Cerebellum (tissue), 4 donors: ENCODE measurements at places on chromosomes 2 and 18.

- no peak for DNase-seq
These were observed 123.2 kb upstream of the RPRM start for GRCh38 chr2:153601812-153602211.

GRCh38 chr2:218998414-218999002 lies 5.3 kb upstream of the CRYBA2 start:
- no peak for DNase-seq

- DNase-seq: no peak
These were observed 78.9 kb upstream of the CCDC68 start for GRCh38 chr18:55038162-55038561.

DNA sequence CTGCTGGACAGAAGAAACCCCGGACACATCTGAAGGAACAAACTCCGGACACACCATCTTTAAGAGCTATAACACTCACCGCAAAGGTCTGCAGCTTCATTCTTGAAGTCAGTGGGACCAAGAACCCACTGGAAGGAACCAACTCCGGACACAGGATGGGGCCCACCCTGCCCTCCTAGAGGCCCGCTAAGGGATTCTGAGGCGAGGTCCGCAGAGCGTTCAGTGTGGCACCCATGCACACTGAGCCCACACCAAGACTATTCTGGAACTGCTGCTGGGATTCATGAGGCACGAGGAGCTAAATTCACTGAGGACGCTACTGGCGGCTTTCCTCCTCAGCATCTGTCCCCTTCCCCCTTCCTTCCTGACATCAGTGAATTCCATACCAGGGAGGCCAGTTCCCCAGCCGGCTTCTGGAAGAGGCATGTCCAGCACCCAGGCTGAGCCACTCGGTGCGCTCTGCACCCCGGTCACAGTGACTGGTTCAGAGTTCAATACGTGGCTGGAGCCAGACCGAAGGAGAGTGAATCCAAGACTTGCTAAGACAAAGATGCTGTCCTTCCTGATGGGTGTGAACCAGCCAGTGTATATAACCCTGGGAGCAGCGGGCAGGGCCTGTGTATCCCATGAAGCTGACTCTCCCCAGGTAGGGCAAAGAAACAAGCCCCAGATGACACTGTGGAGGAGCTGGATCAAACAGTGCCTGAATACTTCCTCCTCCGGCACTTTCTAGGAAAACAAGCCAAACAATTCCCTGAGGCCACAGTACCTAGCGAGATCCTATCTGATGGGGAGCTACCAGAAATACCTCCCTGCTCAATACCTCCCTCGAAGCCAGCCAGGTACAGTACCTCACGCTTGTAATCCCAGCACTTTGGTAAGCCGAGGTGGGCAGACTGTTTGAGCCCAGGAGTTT lies 11.1 kb downstream of the HDAC4 start:
- no peak for DNase-seq

DNA sequence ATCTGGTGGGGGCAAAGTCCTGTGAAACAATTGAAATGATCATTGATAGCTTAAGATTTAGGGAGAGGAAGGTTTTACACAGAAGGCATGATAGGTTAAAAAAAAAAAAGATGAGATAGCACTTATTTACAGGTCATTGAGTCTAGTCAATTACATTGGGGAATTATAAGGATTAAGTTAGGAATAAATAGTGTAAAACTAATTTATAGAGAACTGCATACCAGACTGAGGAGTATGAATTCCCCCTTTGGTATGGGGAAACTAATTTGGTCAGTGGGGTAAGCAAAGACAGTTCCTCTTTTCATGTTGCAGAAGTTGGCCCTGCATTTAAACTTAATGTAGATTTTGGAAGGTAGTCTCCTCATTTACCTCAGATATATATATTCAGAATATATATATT lies 10.8 kb downstream of the GLS start:
- DNase-seq: no peak

DNA sequence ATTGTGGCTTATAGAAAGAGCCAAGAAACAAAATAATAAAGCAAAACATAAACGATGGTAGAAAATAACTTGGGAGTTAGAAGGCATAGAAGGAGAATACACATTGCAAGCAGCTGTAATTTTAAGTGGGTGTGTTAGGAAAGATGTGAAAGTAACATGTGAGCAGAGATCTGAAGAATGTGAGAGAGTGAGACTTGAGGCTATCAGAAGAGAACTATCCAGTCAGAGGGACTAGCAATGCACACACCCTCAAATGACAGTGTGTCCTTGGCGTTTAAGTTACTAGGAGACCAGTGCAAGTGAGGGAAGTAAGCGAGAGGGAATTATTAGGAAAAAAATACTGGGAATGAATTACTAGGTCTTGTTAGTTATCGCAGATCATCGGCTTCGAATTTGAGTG lies 304.9 kb downstream of the DSEL start:
- no peak for DNase-seq

GRCh38 chr2:230888824-230889400 lies 24.2 kb downstream of the ITM2C start:
- DNase-seq: no peak

DNA sequence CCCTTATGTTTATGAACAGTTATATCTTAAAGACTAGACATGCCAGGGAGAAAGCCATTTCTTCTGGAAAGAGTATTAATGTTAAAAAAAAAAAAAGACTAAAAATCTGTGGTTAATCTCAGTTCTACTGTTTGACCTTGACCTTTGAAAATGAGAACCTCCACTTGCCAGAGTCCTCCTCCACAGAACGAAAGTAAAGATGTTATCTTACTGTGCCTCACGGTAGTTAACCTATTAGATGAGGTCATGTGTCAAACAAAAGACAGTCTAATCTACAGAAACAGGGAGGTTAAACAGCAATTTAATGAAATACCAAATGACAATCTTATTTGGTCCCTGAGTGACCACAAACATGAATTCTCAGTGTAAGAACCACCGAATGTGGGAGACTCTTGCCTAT lies 51.2 kb downstream of the SLC14A2 start:
- no peak for DNase-seq

GRCh38 chr18:54739476-54739875 lies 88.8 kb upstream of the RAB27B start:
- DNase-seq: no peak

DNA sequence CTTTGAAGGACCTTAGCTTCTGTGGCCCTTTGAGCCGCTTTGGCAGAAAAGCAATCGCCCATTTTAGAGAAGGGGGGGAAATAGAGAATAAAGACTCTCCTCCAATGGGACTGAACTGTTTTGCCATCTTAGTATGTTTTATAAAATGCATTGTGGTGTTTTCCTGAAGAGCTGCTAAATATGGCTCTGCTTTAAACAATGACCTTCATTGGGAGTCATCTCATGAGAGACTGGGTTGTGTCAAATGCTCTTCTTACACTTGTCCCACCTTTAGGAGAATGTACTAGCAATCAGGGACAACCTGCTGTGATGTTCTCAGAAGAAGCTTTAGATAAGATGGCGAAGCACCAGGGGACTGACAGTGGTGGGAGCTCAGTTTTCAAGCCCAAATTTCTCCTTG lies 418.9 kb upstream of the POU3F3 start:
- no peak for DNase-seq

DNA sequence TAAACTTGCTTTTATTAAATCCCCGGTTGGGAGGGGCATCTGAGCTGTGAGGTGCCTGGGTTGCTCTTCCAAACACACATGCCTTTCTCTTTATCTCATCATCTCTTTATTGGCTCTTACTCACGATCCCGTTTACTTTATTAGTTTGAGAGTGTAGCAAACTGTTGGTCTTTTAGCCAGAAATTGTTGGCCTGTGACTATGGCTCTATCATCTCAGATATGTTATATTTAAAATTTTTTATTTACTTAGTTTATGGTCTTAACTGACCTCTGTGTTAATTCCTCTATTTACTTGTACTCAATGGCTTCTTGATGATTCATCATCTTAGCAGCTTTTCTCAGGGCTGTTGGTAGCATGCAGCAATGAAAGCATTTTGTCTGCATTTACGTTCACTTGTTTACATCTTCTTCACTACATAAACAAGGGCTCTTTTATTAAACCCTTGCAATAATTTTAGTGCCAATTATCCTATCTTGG lies 408.4 kb downstream of the HRH4 start:
- no peak for DNase-seq

DNA sequence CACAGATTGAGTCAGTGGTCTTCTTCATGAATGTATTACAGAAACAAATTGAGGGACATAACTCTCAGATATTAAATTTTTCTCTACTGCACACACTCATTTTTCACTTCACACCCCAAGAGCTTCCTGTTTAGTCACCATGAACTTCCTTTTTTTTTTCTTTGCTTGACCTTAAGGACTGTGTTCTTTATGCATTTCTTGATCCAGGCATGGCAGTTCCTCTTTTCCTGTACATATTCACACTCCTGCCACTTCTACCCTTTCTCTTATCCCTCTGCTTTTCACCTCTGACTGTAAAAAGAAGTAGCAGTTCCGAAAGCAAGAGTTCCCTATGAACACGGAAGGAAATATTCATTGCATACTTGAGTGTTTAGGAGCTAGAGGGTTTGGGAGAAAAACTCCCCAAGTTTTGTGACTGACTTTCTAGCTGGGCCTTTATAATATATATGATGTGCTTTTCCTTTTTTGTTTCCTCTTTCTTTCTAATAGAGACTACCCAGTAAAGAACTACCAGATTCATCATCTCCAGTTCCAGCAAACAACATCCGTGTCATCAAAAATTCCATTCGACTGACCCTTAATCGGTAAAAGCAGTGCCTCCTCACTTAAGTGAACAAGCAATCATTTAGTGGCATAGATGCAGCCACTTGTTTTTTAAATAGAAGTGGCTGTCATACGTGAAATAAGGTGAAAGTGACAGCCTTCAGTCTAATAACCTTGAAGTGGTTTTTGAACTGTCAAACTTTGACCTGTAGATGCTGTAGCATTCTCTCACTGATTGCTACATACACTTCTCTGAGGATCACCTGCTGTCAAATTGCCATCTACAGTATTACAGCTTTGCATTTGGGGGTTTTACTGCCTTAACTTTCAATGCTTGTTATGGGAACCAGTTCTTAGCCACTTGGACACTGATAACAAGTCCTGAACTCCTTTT lies 40.8 kb downstream of the PAPOLG start:
- DNase-seq: no peak

DNA sequence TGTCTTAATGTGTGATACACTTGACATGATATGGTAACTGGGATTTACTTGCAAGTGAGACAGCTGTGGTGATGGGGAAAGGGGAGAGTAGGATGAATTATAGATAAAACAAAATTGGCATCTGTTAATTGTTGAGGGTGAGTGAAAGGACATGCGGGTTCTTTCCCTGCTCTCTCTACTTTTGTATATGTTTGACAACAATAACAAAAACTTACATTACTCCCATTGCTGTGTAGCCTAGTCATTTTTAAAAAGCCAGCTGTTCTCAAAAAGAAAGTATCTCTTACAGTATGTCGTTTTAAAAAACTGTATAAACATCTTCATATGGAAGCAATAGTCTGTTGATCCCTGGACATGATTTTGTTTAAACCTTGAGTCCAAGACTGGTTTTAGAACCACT lies 117.6 kb downstream of the MYO1B start:
- no peak for DNase-seq

DNA sequence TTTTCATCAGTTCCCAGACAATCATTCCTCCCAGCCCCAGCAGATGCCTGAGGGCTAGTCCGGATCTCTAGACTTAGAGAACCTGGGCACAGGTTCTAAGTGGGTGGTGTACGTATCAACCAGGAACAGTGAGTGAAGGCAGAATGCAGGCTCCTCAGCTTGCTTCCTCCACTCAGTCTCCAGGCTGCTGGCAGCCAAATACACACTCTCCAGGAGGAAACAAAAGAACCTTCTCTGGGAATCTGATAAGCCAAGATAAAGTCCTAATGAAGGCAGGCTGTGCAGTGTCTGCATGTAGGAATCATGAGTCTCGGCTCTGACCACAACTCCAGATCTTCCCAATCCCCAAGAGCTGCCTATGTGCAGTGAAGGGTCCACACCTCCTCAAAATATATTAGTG lies 245.7 kb downstream of the SP3 start:
- DNase-seq: no peak

- DNase-seq: no peak
These were observed 19.3 kb downstream of the GALNT13 start for GRCh38 chr2:153891051-153891450.

DNA sequence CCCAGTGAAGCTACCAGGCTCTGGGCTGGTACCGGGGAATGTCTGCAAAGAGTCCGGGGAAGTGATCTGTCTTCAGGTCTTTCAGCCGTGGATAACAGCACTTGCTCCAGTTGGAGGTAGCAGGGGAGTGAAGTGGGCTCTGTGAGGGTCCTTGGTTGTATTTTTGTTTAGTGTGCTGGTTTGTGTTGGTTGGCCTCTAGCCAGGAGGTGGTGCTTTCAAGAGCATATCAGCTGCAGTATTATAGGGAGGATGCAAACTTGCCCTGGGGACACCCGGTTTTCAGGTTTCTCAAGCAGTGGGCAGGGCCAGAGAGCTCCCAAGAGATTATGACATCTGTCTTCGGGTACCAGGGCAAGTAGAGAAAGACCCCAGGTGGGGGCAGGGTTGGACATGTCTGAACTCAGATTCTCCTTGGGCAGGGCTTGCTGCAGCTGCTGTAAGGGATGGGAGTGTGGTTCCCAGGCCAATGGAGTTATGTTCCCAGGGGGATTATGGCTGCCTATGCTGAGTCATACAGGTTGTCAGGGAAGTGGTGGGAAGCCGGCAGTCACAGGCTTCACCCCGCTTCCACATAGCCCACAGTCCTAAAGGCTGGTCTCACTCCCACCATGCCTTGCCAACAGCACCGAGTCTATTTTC lies 34.4 kb downstream of the ACAA2 start:
- DNase-seq: no peak

GRCh38 chr2:206462240-206462854 lies 19.0 kb downstream of the ADAM23 start:
- DNase-seq: no peak

- DNase-seq: no peak
These were observed 133.7 kb downstream of the HAUS1 start for GRCh38 chr18:46237891-46238290.

DNA sequence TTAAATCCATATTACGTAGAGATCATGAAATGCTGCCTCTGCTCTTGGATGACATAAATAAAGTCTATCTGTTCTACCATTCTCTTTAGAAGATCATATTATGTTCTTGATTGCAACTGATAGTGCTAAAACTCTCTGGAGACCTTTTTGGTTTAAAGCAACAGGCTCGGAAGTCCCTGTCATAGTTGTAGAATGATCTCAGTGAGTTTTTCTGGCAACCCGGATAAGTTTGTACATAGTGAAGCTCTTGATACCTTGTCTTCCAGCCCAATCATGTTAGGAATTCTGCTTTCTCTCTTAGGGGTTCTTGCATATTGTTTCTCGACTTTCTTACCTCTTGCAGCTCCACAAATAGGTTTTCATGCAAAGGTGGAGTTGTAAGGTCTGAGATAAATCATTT lies 156.1 kb downstream of the TTC27 start:
- DNase-seq: no peak

- no peak for DNase-seq
These were observed 360.2 kb downstream of the ALK start for GRCh38 chr2:29561181-29561580.

DNA sequence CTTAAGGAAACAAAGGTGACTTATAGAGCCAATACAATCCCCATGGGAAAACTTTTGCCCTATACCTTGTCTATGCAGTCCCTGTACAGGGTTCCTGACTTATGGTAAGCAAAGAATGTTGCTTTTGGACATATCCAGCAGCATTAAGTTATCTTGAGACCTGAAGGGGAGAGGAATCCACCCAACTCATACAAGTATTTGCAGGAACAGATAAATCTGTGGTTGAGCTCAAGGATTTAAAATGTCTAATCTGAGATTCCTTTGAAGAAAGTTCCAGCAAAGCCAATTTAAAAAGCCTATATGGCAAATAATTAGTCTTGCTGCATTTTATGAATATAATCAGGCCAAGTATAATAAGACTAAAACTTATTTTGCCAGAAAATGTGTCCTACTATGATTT lies 739.5 kb upstream of the CDH2 start:
- no peak for DNase-seq
